ENCODE measurements at places on chromosomes 2 and 18. TPM values are rescaled to one million over a fixed set of nuclear protein-coding genes. Genes with fewer than 3 reads are reported as not detected.

DNA sequence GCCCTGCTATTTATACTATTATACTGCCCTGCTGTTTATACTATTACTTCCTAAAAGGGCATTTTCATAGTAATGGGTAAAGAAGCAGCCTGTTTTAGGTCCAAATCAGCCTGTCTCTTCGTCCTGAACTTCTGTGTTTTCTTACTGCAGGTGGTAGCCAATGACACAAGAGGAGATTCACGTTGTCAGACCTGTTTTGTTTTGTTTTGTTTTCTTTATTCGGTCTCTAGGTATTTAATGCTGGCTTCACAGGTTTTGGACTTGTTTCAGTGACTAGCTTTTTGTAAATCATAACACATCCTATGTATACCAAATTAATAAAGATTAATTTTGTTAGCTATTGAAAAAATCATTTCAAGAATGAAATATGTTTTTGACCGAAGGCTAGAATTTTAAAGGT is 116.4 kb downstream of the MAP3K20 start:
- DNase-seq, result no peak

GRCh38 chr2:197247083-197247482 is 63.5 kb downstream of the ANKRD44 start:
- DNase-seq, result no peak

Gene ACOXL
- 0.68 TPM for polyA plus RNA-seq

DNA sequence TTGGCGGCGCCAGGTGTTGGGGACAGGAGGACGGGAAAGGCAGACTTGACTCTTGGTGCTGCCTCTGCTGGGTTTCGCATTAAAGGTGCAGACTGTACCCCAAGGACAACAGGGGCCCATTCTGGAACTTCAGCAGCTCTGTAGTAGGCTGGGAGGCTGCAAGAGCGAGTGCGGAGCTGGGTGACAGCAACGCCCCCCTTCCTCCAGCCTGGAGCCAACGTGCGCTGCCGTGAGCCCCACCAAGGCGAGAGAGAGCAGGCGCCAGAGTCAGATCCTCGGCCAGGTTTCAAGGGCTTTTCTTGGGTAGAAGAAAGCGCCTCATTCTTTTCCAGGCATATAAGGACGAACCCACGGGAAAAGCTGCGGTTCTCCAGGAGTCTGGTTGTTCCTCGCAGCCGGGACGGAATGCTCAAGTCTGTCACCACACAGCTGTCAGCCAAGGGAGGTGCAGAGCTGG is 1.9 kb downstream of the DOK6 start:
- DNase-seq, result no peak

DNA sequence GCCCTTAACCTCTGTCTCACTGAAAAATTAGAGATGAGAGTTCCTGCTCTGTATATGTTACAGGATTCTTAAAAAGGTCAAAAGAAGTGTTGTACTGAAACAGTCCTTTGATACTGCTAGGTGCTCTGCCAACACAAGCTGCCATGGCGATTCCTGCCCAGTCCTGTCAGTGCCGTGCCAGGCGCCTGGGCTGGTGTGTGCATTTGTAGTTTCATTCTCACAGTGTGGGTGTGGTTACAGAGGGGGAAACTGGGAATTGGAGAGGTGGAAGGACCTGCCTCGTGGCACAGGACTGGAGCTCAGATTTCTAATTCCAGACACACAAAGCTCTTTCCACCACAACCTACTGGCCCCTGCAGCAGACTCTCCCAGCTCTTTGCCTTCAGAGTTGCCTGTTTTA is 122.3 kb upstream of the RAB6C start:
- DNase-seq, result no peak

Gene REG1B
- polyA plus RNA-seq, result not detected

Gene STARD6
- 0.20 TPM for polyA plus RNA-seq

- no peak for DNase-seq
These were observed 46.9 kb downstream of the TTC32 start for GRCh38 chr2:19854596-19855541.

- DNase-seq, result peak; percentile 20
These were observed 57.4 kb upstream of the GRB14 start for GRCh38 chr2:164678631-164679149.

DNA sequence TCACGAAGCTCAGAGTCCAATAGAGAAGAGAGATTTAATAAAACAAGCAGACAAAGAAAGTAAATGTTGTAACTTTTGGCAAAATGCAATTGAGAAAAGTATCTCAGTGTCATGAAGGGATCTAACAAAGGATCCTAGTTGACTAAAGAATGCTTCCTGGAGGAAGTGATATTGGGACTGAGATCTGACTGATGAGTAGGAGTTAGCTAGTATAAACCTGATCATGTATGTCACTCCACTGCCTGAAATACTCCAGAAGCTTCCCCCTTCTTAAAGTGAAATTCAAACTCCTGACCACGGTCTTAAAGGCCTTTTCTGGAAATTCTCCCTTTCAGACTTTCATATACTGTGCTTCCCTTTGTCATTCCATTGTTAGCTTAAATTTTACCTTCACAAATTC is 1102.4 kb upstream of the ZEB2 start:
- DNase-seq, result no peak

DNA sequence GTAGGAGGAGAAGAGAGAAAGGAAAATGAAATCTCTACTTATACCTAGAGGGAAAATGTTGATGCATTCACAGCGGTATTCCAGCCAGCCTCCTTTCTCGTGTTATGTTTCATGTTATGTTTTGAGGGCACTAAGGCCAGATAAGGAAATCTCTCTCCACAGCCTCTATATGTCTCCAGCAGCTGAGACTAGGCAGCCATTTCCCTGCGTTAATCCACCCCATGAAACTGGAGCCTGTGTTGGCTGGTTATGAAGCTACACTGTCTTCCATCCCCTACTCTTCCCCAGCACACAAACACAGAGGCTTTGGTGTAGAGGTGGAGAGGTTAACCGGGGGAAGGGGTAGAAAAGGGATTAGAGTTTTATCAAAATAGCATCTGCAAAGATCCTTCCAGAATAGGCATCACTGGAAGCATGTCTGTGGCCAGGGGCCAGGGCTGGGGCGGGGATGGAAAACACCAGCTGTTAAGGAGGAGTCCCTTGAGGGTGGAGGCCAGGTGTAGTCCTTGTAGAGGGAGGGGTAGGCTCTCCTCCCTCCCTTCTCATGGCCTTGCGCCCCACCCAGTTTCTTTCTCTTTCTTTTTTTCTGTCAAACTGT is 100.9 kb upstream of the TNP1 start:
- no peak for DNase-seq

- no peak for DNase-seq
These were observed 56.9 kb upstream of the GYPC start for GRCh38 chr2:126599062-126599461.

DNA sequence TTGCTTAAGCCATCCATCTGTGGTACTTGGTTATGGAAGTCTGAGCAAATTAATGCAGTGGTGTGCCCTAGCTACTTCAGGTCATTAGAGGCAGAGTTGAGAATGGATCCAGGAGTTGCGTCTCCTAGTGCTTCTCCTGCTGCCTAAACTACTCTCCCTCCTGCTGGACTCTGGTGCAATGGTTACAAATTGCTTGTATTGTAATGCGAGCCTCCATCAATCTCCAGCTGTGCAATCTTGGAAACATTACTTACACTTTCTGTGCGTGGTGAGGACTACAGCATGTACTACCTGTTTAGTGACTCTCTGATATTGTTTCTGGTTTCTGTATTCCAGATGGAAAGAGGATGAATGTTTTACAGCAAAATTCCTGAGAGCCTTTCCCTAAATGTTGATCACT is 119.0 kb upstream of the CYRIA start:
- no peak for DNase-seq

DNA sequence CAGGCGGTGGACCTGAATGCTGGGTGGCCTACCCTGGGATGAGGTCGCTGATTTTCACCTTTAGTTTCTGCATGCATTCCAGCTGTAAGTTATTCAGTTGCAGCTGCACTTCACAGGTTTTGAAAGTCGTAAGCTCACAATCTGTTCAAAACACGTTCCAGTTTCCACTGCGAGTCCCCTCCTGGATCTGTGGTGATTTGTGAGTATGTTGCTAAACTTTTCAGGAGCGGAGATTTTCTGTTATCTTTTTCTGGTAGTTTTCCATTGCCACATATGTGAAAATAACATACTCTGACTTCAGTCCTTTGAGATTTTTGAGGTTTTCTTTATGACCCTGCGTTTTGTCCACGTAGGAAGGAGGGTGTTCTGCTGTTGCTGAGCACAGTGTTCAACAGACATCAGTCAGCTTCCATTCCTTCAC is 102.1 kb downstream of the SNTG2 start:
- no peak for DNase-seq

- DNase-seq, result no peak
These were observed 105.7 kb upstream of the ERBB4 start for GRCh38 chr2:212644195-212644837.

Gene TBR1
- 0.04 TPM for polyA plus RNA-seq

Gene TMEM178A
- polyA plus RNA-seq, result 77.2 TPM

Gene AMER3
- not detected for polyA plus RNA-seq

GRCh38 chr2:181723731-181724130 is 43.4 kb upstream of the NEUROD1 start:
- DNase-seq, result no peak

Gene KCNJ13
- polyA plus RNA-seq, result 2.2 TPM

DNA sequence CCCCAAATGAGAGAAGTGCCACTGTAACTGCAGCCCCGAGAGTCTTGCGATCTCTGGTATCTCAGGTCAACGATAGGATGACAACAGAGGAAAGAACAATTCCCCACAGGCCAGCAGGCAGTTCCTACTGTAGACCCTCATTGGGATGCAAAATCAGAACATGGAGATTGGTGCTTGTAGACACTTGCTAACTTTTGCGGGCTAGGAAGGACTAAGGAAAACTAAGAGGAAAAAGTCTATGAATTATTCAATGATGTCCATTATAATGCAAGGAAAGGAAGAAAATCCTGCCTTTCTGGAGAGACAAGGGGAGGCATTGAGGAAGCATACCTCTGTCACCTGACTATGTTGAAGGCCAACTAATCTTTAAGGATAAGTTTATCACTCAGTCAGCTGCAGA is 51.9 kb upstream of the CWC22 start:
- no peak for DNase-seq

Gene ANKMY1
- polyA plus RNA-seq, result 9.6 TPM

DNA sequence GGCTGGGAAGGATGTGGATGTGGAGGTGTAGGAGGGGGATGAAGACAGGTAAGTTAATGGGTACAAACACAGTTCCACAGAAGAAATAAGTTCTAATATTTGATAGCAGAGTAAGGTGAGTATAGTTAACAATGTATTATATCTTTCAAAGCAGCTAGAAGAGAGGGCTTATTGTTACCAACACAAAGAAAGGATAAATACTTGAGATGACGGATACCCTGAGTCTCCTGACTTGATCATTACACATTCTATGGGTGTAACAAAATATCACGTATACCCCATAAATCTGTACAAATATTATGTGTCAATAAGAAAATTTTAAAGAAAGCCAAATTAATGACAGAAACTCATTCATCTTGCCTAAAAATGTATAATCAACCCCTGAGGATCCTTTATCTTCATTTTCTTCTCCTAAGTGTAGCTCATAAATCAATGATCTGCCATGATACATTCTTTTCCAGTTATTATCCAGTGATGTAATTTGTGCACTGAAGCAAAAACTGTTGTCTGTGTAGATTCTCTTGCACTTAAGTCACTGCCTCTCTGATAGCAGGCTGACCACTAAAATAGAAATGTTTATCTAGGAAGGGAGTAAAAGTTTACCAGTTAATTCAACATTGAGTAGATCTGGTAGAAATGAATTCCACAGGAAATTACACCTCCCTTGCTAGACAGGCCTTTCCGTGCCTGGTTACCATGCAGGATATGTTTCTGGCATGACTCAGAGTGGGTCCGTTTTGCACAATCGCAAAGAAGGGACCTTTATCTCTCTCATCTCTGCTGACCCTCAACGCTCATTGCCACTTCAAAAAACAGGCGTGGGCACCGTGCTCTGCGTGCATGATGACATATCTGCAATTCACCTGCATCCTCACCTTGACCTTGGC is 249.7 kb upstream of the NCKAP5 start:
- no peak for DNase-seq

Gene CNGA3
- polyA plus RNA-seq, result not detected

DNA sequence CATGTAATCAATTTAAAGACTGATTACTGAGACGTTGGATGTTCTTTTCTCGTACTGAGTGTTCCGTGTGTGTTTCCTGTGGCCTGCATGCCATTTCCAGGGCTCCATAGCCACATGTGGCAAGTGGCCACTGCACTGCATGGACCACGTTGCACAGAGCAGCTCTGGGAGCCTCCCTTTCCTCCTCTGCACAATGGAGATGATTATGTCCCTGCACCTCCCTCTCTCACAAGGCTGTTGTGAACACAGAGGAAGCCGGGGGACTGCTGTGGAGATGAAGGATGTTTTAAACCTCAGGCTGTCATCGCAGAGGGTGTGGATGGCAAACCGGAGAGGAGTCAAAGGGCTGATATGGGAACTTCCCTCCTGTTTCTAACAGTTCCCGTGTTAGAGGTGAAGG is 87.7 kb downstream of the TGOLN2 start:
- no peak for DNase-seq

Gene ID2
- polyA plus RNA-seq, result 339 TPM

DNA sequence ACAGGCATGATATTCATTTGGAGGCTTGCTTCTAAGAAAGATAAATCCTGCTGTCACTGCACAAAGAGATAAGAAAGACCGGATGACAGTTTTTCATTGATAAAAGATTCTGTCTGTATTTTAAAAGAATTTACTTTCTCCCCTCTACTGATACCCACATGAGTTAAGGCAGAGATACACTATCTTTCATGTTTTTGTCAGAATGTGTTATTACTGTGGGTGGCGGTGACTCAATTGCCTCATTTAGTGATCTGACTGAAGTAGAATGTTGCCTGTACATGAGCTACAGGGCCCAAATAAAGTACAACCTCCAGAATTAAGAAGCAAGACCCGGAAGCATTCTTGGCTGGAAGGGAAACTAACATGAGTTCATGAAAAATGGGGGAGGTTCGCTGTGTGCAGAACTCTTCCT is 480.0 kb downstream of the SLC4A3 start:
- no peak for DNase-seq

DNA sequence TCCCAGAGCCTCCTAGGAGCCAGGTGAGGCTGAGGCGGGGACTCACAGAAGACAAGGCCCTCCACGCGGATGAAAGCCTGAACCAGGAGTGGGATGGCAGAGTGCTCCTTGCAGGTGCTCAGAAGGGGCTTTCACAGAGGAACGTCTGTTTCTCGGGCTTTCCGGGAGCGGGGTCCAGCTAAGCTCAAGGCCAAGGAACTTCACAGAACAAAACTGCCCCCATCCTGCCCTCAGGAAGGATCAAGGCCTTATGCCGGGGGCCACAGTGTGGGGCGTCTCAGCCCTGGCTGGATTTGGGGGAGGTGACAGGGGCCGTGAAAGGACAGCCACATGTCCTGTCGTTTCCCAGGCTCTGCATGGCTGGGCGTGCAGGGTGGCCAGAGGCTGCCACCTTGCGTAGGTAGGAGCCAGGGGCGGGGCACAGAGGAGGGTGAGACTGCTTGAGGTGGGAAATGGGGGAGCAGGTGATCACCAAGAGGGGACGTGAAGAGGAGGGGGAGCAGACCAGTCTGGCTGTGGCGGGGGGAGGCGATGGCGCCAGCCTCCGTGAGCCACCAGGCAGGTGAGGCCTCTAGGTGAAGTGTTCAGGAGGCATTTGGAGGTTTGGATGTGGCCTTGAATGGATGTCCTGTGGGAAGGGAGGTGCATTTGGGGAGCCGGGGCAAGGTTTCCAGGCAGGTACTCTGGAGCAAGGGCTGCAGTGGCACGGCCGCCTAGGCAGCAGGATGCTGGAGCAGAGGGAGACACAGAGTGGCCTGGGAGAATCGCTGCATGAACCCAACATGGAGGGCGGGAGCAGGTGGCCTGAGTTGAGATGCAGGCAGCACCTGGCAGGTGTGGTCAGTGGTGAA is 79.1 kb downstream of the TWIST2 start:
- DNase-seq, result no peak

All from right renal pelvis (tissue), 4 donors.